ENCODE measurements at places on chromosomes 4 and X.

GRCh38 chrX:17553469-17553868, 178.5 kb downstream of the NHS start:
- no peak for DNase-seq

GRCh38 chrX:10821293-10821692, 200.9 kb upstream of the MID1 start:
- DNase-seq, result no peak

DNA sequence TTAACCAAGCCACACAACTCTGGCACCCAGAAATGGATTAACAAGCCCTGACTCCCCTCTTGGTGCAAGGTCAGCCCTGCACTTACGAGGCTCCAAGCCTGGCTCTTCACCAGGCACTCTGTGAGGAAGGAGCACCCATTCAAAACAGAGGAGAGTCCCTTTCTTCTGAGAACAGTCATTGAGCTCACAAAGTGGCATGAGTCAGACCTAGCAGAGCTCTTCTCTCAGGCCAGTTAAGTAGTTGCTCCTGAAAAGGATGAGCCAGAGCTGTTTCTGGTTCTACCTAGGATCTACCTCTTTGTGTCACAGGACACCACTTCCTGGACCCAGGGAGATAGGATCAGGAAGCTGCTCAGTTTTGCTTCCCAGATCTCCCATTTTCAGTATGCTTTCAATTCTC, 48.2 kb downstream of the EVC2 start:
- DNase-seq, result no peak

DNA sequence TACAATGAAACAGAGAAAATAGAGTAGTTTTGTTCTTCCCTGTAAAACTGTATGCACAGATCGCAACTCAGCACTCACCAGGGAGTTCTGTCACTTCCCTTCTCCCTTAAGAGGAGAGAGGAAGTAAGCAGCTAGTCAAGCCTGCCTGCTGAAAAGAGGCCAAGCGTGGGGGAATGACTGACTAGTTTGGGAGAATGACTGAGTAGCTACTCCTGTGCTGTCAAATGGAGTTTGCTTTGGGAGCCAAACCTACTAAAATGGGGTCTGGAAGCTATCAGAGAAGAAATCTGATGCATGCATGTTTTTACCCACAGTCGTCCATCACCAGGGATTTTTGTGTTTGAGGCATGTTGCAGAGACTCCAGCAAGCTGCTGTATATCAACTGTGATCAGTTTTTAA, 54.6 kb upstream of the LHFPL1 start:
- DNase-seq, result no peak

- no peak for DNase-seq
Measured at GRCh38 chrX:76827672-76828071, 400.2 kb downstream of the MAGEE1 start.

- no peak for DNase-seq
Measured at GRCh38 chr4:37073226-37073840, 171.2 kb upstream of the NWD2 start.
